NCI-H2081 (cell line): ENCODE measurements at places on chromosomes 4 and X.

- DNase-seq: no peak
Measured at GRCh38 chr4:81652069-81652478, 180.4 kb upstream of the RASGEF1B start.

GRCh38 chr4:93788712-93789111, 39.8 kb upstream of the ATOH1 start:
- no peak for DNase-seq

DNA sequence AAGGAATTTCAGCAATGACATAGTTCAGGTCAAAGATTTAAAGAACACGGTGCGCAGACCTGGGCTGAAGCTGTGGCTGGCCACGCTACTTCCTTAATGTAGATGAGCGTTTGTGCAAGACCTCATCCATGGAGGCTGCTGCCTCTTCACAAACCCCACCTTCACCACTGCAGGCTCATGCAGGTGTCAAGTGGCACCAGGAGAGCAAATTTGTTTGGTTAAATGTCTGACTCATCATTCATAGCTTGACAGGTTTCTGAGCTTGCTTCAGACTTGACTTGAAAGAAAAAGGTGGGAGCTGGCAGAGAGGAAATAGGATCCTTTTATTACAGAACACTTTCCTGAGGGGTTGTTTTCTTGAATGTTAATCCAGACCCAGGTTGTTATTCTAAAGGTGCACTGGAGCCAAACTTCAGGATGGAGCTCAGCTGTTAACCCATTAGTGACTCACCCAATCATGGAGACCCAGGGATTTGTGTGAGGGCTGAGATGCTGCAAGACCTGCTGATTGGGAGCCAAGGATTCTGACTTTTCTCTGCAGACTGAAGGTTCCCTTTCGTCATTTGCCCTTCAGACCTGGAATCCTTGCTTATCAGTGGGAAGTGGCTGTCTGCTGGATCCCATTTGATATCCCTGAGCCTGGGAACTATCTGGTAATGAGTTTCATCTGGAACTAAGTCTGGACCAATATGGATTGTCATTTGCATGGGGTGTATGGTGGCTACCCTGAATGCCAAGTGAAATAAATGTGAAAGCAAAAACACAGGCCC, 315.3 kb downstream of the PTTG2 start:
- no peak for DNase-seq

DNA sequence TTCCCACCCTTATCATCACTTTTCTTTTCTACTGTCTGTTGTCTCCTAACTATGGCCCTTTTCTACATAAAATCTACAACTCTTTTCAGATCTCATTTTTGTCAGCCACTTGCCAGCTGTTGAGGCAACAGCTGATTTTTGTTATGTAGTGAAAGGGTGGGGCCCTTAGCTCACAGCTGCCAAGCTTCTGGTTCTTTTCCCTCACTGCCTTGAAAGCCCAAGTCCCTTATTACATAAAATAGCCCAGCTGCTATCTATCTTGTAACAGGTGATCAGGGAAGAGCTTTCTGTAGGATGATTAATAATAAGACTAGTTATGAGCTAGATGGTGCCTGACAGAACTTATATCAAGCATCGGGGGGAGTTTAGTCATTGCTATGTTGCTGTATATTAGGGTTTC, 45.9 kb downstream of the ADGRL3 start:
- DNase-seq: no peak

DNA sequence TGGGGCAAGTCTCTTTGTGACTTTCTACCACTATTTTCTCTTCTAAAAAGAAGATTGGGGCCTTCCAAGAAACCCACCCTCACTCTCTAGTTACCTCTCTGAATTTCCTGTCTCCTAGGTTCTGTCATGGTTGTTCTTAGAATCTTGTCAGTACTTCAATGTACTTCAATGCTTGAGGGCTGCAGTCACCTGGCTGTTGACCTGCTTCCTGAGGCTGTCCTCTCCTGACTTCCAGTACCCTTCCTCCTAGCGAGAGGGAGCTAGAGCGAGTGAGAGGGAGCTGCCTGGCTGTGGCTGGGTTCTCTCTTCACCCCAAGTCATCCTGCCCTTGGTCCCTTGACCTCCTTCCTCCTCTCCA, 17.7 kb downstream of the CD99L2 start:
- no peak for DNase-seq

DNA sequence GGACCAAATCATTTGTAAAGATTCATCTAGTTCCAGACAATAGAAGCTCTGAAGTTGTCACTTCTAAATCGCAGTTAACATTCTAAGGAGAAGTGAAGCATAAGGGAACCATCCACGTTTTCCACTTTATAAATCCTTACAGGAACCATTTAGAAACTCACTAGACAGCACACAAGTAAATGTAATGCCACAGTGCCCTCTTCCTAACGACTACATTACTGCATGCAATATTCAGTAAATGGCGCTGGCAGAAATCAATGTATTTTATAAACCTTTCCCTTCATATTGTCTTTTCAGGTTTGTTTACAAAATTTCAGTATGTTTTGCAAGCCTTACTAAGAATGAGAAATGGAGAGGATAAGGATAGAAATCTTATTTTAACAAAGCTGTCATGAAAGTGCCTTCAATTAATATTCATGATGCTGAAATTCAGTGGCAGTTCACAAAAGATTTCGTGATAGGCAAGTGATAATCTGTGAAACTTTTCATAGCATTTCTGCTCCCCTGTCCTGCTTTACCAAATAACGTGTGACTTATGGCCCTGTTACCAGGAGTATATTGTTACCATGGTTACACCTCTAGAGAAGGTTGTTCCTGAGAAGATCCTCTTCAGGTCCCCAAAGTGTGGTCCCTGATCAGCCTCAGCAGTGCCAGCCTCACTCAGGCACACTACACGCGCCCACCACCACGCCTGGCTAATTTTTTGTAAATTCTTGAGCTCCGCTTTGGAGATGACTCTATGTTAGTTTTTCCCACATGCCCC, 54.2 kb downstream of the TMA16 start:
- peak; percentile 40 for DNase-seq

- no peak for DNase-seq
Measured at GRCh38 chr4:26028793-26029567, 115.0 kb downstream of the SMIM20 start.

DNA sequence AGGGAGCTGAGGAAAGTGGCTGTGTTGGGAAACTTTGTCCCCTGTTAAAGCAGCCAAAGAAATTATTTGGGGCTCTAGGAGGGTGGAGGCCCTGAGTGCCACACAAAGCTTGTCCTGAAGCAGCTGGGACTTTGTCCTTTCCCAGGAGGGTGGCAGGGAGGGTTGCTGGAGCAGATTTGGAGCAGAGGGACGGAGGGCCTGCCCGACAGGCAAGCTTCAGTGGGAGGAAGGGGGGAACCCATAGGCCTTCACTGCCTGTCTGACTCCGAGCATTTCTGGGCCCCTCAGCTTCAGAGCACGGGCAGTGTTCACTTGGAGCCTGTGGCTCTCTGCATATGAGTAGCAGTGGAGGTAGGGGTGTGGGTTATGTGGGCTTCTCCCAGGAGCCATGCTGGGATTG, 7.2 kb upstream of the CNGA2 start:
- DNase-seq: no peak

GRCh38 chr4:15658136-15658770, 3.1 kb upstream of the FBXL5 start:
- no peak for DNase-seq

DNA sequence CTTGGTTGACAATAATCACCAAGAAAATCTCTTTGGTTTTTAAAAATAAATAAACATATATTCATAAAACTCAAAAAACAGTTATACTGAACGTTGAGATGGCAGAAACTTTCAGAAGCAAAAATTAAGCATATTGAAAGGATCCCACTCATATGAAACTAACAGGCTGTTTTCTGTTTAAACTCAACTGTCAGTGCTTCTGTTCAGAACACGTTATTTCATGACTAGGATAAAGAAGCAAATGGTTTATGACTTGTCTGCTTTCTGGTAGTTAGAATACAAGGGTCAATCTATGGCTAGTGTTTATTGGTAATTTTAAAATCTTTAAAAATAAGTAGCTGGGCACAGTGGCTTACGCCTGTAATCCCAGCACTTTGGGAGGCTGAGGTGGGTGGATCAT, 4.1 kb downstream of the GPR82 start:
- no peak for DNase-seq

- DNase-seq: no peak
Measured at GRCh38 chr4:4574792-4575191, 32.9 kb upstream of the STX18 start.

DNA sequence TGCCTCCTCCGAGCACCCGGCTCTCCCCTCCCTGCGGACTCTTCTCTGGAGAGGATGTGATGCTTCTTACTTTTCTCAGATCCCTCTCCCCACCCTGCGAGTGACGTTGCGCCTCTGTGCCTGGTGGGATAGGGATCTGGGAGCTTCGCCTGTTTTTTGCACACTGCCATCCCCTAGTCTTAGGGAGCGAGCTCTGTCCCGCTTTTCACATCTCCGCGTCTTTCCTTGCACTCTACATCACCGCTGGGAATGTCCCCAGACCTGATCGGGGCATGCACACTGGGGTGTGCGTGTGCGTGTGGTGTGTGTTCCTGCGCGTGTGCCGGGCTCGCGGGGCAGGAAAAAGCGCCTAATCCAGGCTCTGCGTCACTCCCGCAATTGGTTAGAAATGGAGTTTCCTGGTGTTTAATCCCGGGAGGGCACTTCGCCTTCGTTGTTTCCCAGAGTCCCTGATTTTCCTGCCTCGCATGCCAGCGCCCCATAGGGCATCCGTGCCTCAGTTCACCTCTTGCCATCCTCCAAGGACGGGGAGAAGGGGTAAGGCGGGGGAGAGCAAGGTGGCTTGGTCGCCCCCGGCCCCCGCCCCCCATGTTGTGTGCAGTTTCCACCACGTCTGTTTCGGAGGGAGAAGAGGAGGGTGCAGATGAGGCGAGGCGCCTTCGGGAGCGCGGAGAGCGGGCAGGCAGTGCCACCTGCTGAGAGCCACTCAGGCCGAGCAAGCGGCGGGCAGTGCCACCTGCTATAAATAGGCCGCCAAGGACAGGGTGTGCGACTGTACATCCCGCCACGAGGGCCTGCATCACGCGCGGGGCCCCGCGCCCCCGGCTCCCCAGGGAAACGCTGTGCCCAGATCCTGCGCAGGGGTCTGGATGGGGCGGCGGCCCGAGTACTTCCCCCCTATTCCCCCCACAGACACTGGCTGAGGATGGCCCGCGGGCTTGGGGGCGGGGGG, 759 bp upstream of the TBC1D1 start:
- peak; percentile 23 for DNase-seq

- no peak for DNase-seq
Measured at GRCh38 chr4:116736756-116737155, 348.6 kb downstream of the TRAM1L1 start.

DNA sequence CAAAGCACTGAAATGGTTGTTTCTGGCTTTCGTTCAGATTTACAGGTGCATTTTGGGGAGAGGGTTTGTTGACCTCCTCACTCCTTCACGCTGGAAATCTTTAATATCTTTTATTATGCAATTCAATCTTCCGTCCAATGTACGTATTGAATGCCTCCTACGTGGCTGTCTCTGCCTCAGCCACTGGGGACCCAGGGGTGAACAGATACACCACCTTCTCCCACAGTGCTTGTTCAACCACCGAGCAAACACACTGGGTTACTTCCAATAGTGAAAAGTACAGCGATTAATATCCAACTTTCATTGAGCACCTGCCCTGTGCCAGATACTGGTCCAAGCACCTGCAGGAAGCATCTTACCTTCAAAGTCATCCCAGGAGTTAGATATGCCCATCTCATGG, 52.1 kb downstream of the NYX start:
- DNase-seq: no peak

GRCh38 chr4:23737571-23737970, 152.3 kb downstream of the PPARGC1A start:
- no peak for DNase-seq

GRCh38 chr4:16001484-16001858, 38.5 kb upstream of the FGFBP2 start:
- DNase-seq: peak; percentile 74
